ENCODE measurements at places on chromosomes 7 and 10. TPM values are rescaled to one million over a fixed set of nuclear protein-coding genes. Genes with fewer than 3 reads are reported as not detected.
A peak's percentile ranks its signal among the peaks of the same experiment; 100 is the strongest.

The TMEM184A gene
- total RNA-seq = 3.6 TPM

The PNLIPRP1 gene
- not detected for total RNA-seq

The MMP21 gene
- not detected for total RNA-seq

The UROS gene
- total RNA-seq = 101 TPM

The AKR1C4 gene
- not detected for total RNA-seq

The ARHGAP21 gene
- total RNA-seq = 45.4 TPM

The HOGA1 gene
- 6.3 TPM for total RNA-seq

The HOXA5 gene
- total RNA-seq = 0.98 TPM

The SYT15B gene
- 0.09 TPM for total RNA-seq

The ZNF786 gene
- 3.4 TPM for total RNA-seq

The DLX6 gene
- not detected for total RNA-seq

DNA sequence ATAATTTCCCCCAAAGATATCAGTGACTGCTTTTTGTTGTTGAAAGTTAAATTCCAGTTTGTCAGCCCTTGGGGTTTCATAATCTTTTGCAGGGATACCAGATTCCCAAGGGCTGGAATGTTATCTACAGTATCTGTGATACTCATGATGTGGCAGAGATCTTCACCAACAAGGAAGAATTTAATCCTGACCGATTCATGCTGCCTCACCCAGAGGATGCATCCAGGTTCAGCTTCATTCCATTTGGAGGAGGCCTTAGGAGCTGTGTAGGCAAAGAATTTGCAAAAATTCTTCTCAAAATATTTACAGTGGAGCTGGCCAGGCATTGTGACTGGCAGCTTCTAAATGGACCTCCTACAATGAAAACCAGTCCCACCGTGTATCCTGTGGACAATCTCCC is 3.2 kb downstream of the CYP26A1 start:
- DNase-seq = peak; percentile 5

- peak; percentile 37 for DNase-seq
These were observed 74.2 kb downstream of the EEPD1 start for GRCh38 chr7:36227223-36227622.

GRCh38 chr10:50244201-50244600 is 7.1 kb downstream of the ASAH2 start:
- no peak for DNase-seq

GRCh38 chr7:2872296-2872874 is 28.3 kb upstream of the GNA12 start:
- no peak for DNase-seq

DNA sequence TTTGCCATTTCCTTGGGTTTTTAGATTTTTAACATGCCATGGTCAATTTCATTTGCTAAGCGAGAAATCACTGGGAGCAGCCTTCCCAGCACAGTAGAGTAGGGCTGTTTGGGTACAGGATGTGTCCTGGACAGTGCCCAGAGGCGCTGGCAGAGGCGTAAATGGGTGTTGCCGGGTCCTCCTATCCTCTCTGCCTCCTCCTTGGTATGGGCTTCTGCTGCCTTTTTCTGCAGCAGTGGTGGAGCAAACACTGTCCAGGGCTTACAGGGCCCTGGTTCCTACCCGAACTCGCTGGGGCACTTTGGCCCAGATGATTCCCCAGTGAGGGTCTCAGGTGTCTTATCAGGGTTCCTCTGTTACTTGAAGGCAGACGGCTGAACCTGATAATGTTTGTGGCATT is 298.3 kb downstream of the RPS24 start:
- DNase-seq = peak; percentile 10

GRCh38 chr7:118109607-118110006 is 74.4 kb upstream of the LSM8 start:
- DNase-seq = peak; percentile 2

DNA sequence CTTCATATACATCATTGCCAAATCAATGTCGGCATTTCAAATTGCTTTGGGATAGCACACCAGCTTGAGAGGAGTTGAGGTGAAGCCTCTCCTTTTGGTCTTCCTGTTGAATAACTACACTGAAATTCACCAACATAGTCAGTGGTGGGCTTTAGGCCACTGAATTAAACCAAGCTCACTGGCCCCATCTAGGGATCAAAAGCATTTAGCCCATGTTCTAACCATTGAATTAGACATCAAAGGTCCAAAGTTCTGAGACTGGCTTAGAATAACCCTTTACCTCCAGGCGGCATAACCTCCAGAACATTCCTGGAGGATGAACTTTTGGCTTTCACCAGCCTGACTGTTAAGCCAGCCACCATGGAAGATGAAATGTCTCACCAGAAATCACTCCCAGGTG is 54.6 kb downstream of the BPGM start:
- DNase-seq = peak; percentile 33

- peak; percentile 78 for DNase-seq
These were observed 19.1 kb downstream of the DNAJB12 start for GRCh38 chr10:72335394-72336258.

GRCh38 chr10:61900829-61901792 is at the start of gene ARID5B:
Gene ARID5B, plus strand, starts transcription at chr10:61901699. Its CDS starts 11 bp downstream, at chr10:61901710.
- peak; percentile 60 for DNase-seq

DNA sequence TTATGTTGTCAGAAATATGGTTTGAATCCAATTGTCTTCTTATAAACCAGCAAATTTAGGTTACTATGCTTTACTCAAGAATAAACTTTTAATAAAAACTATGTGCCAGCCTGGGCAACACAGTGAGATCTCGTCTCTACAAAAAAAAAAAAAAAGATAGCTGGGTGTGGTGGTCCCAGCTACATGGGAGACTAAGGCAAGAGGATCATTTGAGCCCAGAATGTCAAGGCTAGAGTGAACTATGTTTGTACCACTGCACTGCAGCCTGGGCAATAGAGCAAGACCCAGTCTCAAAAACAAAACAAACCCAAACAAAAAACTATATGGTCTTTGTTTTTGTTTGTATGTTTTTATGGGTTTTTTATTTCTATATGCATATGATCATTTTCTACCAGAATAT is 7.5 kb upstream of the ARHGAP12 start:
- DNase-seq = no peak

DNA sequence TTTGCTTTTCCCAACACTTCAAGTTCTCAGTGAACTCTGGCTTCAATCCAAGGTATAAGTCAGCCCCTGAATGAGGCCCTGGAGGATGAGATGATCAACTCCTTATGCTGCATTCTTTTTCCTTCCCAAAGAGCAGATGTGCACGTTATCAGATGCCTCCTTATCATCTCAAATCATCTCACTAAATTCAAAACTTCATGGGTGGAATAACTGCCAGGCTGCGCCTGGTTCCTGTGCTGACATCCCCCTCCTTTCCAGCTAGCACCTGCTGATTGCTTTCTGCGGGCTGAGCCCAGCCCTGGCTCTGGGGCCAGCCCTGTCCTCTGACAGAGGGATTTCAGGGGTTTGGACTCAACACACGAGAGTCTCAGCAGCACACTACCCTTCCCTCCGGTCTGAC is 44.9 kb downstream of the TLL2 start:
- no peak for DNase-seq

DNA sequence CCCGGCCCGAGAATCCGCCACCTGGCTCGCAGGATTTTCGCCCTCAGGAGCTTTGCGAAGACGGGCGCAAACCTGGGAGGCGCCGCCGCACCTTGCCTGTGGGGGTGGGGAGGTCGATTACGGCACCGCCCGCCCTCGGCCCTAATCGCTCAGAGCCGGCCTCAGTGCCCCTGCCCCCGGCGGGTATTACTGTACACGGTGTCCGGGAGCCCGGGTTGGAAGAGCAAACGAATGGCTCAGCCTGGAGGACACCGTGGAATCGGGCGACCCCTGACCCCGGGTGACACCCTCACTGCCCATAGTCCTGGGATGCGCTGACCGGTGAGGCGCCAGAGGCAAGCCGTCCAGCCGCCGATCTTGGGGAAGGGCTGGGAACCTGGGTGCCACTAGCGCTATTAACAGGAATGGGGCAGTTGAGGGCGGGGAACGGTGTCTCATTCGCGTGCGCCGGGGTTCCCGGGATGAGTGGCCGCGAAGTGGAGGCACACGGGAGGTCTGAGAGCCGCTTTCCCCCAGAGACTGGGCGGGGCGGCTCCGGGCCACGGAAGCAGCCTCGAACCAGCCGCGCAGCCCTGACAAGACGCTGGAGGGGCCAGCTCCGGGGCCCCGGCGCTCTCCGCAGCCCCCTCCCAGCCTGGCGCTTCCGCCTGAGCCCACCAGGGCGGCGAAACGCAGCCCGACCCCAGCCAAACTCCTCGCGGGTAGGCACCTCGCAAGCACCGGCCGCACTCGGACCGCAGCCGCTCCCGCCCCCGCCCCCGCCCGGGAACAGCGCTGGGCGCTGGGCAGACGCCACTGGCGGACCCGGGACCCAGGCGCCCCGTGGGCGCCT is 167.5 kb downstream of the NRF1 start:
- DNase-seq = peak; percentile 5

- DNase-seq = no peak
These were observed 1.5 kb downstream of the PCOLCE start for GRCh38 chr7:100603726-100604027.

DNA sequence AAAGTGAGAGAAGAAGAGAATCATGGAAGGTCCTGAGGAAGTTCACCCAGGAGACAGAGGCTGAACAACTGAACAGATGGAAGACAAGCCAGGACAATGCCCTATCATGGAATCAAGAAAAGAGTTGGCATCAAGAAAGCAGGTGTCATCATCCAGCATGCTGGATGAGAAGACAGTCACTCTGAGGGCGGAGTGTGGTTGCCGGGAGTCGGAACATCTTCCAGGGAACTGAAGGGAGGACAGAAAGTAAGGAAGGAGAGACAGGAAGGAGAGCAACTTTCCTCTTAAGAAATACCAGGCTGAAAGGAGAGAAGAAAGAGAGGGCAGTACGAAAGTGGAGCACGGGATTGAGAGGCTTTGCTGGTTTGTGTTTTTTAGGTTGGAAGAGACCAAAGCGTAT is 654.5 kb upstream of the CELF2 start:
- DNase-seq = no peak

DNA sequence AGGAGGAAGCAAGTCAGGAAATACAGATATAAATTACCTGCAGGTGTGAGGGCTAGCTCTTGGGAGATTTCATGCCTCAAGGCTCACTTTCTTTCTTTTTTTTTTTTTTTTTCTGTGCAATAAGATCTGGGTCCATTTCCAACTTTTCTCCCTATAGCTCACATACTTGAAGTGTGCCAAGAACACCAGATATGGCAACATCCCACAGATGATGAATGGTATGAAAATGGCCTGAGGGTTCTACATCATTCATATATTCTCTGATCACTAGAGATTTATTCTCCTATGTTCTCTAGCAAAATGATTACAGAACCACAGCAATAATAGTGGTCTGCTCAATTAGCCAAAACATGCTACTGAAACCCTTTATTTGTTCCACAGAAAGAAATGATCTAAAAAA is 117.2 kb downstream of the LRRTM3 start:
- no peak for DNase-seq

DNA sequence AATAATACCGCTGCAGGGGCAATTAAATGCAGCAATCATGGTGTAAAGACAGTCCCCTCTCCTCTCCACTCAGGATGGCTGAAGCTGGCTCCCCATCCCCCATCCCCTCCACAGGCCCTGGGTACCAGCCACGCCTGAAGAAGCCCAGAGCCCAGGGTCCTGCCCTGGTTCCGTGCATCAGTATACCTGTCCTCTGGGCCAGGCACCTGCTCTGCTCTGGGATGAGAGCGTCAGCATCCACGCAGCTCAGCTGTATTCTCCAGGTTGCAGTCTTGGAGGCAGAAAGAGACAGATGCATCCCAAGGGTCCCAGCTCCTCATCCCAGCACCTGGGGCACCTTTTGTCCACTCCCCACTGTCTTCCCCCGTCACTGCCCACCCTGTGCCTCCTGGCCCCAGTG is 233.8 kb downstream of the TCERG1L start:
- no peak for DNase-seq

- no peak for DNase-seq
These were observed 39.5 kb upstream of the DGKI start for GRCh38 chr7:137886281-137886680.

- no peak for DNase-seq
These were observed 141.2 kb downstream of the ADAM22 start for GRCh38 chr7:88075216-88075615.

DNA sequence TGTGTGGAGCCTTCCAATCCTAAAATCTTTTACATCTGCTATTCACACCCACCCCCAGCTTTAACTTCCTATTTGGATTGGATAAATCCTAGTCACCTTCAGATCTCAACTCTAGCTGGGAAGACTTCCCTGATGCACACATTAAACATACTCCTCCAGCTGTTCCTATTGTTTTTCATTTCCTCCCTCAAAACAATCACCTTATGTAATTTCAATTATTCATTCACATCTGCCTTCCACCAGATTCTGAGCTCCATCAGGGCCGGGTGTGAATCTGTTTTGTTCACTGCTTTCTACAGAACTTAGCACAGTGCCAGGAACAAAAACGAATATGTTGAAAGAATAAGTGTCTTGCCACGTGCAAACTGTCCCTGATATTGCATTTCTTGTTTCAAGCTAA is 497.4 kb downstream of the PLXDC2 start:
- DNase-seq = no peak

- no peak for DNase-seq
These were observed 171.9 kb upstream of the CACNA2D1 start for GRCh38 chr7:82615527-82615926.

- no peak for DNase-seq
These were observed 86.6 kb downstream of the SLC25A13 start for GRCh38 chr7:96235281-96235680.

- no peak for DNase-seq
These were observed 46.2 kb downstream of the BMPR1A start for GRCh38 chr10:86802473-86803108.

GRCh38 chr10:27158421-27158820 is 3.3 kb downstream of the MASTL start:
- DNase-seq = peak; percentile 19

DNA sequence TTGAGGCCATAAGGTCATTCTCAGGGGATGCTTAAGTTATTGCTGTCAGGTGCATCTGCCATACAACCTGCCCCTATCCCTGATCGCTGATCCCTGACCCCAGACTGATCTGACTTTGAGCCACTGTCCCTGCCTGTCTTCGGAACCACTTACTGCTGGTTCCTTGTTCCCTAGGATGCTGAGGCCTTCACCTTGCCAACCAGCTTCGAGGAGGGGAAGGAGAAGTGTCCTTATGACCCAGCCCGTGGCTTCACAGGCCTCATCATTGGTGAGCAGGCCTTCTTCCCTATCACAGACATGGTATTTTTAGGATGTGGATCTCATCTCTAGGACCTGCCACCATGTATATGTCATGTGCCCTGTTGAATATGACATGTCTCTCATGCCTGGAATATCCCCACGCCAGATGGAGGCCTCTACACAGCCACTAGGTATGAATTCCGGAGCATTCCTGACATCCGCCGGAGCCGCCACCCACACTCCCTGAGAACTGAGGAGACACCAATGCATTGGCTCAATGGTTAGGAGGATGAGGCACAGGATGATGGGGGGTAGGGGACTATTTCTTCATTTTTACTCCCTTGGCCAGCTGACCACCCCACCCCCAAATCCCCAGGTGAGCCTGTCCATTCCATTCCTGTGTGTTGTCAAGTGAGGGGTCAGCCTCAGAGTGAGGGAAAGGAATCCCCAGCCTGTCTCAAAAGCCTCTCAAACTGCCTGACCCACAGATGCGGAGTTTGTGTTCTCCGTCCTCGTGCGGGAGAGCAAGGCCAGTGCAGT is 9.0 kb downstream of the MRPL43 start:
- DNase-seq = no peak

Data from A172 (cell line).